Keratinocyte (primary cell): ENCODE measurements at places on chromosomes 3 and 15.
A peak's percentile ranks its signal among the peaks of the same experiment; 100 is the strongest.

- H3K27ac ChIP-seq, result no peak overlapping the region
- H3K4me1 ChIP-seq, result no peaks in the 10 kb centered on the region
- H3K36me3 ChIP-seq, result no peaks in the 10 kb centered on the region
- no peaks in the 10 kb centered on the region for H3K27me3 ChIP-seq
- H3K4me3 ChIP-seq, result no peak overlapping the region
Measured at GRCh38 chr3:63654211-63654610, 1.7 kb downstream of the SNTN start.

DNA sequence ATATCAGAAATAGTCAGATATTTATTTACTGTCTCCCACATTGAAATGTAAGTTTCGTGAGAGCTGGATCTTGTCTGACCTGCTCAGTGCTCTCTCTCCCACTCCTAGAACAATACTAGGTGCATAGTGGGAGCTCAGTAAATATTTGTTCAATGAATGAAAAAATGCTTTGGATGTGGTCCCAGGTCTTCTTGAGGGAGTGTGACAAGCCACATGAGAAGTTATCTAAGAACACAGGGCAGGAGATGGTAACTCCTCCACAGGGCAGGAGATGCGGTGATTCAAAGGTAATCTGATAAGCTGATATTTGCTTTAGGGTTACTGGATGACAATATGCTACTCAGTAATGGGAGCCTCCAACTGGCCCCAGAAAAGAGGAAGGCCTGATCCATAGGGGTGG, 25.8 kb upstream of the PLA2G4E start:
- no peaks in the 10 kb centered on the region for H3K27me3 ChIP-seq
- no peak overlapping the region for H3K4me3 ChIP-seq
- no peak overlapping the region for H3K27ac ChIP-seq

DNA sequence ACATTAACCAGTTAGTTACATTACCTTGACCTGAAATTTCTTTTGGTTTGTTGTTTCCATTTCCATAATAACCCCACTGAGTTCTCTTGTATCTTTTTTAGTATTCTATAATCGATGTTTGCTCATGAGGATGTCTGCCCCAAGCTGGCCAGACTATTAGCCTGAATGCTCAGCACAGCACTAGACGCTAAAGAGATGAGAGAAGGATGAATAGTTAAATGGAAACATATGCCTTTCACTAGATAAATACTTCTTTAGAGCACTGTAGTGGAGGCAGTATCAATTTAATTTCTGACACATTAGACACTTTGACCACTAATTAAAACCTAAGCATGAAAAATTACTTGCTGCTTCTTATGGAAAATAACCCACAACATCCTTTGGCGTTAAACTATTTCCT, 654.9 kb upstream of the KCNMB2 start:
- no peaks in the 10 kb centered on the region for H3K27me3 ChIP-seq
- no peaks in the 10 kb centered on the region for H3K4me1 ChIP-seq
- no peak overlapping the region for H3K4me3 ChIP-seq
- H3K36me3 ChIP-seq, result no peaks in the 10 kb centered on the region
- no peak for DNase-seq

DNA sequence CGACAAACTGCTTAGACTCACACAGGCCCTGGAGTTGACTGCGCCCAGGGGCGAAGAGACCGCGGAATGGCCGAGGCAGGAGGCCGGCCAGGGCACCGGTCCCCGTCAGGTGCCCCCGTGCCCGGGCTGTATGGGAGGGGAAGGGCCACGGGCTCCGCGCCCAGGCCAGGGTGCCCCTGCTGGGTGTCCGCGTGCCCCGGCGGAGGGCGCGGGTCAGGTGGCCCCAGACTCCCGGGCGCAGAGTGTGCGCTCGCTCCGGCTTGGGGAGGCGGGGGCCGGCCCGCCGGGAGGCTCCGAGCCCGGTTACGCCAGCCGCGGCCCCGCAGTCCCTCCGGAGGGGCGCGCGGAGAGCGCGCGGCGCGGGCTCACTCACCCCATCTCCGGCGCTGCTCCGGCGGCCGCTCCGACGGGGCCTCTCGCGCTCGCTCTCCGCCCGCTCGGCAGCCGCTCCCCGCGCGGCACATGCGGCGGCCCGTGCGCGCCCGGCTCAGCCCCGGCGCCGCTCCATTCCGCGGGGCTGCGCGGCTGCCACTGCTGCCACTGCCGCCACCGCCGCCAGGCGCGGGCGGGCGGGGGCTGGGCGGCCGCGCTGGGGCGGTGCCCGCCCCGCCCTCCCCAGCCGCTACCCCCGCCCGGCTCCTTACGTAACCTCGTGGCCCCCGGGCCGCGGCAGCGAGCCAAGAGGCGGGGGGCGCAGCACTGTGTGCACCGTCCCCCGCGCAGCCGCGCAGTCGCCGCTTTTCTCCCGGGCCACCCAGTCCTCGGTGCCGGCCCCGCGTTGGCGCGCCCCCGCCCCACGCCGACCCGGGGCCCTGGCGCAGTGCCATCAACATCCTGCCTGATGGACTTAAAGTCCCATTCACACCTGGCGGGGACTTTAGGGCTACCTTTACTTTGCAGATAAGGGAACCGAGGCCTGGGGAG, at the start of gene HOMER2:
Gene HOMER2, minus strand, starts transcription at position 563 of the 924 bp plus-strand sequence. Its CDS starts 185 bp downstream, at position 378.
- peak within 1 kb of the TSS; percentile 67 for H3K4me3 ChIP-seq
- H3K27ac ChIP-seq, result no peak within 1 kb of the TSS
- H3K4me1 ChIP-seq, result peaks cover 4% of the 10 kb centered on the region
- H3K27me3 ChIP-seq, result peaks cover 9% of the 10 kb centered on the region
- no peaks in the 10 kb centered on the region for H3K36me3 ChIP-seq

DNA sequence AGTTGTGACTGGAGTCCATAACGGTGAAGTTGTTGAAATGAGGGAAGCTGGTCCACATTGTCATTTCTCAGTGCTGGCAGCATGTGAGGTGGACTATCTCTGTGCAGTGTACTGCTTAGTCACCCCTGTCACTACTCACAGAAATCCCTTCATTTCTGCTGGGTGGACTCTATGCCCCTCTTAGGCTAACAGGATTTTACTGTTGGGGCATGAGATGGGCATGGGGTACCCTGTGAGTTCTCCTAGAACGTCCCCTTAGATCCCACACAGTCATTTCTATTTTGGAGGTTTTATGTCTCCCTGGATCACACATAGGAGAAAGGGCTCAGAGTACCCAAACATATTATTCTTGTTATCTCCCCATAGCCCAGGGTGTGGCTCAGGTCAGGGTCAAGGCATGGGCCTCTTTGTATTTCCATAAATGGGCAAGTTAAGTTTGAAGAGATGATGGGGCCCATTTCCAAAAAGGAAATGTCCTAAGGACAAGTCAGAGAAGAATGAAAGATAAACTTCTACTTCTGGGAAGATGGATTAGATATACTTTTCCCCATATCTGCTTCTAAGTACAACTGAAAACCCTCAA, 15.2 kb downstream of the P2RY1 start:
- H3K27me3 ChIP-seq, result no peaks in the 10 kb centered on the region
- no peak overlapping the region for H3K27ac ChIP-seq
- H3K4me3 ChIP-seq, result no peak overlapping the region
- no peak for DNase-seq
- no peaks in the 10 kb centered on the region for H3K36me3 ChIP-seq

DNA sequence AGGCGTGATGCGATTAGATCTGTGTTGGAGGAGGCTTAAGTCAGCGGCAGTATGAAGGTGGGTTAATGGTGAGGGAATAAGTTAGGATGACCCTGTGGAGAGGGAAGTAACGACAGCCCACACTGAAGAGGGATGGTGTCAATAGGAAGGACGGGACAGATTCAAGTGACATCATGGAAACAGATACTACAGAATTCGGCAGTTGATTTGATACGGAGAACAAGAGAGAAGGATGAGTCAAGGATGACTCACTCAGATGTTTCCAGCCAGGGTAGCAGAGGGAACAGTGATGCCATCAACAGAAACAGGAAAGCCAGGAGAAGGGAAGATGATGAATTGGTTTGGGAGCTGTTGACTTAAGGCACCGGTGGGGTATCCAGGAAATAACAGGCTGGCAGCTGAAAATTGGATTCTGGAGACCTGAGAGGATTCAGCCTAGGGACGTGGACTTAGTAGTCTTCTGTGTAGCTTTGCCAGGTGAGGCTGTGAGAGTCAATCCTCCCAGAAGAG, 38.0 kb downstream of the SHC4 start:
- no peaks in the 10 kb centered on the region for H3K36me3 ChIP-seq
- H3K4me1 ChIP-seq, result peaks cover 4% of the 10 kb centered on the region
- no peak overlapping the region for H3K4me3 ChIP-seq
- H3K27ac ChIP-seq, result no peak overlapping the region

- peaks cover 4% of the 10 kb centered on the region for H3K4me1 ChIP-seq
- no peak overlapping the region for H3K4me3 ChIP-seq
- H3K27me3 ChIP-seq, result peaks cover 5% of the 10 kb centered on the region
- no peak overlapping the region for H3K27ac ChIP-seq
- H3K36me3 ChIP-seq, result no peaks in the 10 kb centered on the region
Measured at GRCh38 chr3:37628711-37629301, 232.9 kb upstream of the CTDSPL start.

- H3K4me3 ChIP-seq, result no peak overlapping the region
- H3K36me3 ChIP-seq, result no peaks in the 10 kb centered on the region
- no peaks in the 10 kb centered on the region for H3K27me3 ChIP-seq
- no peak for DNase-seq
- H3K27ac ChIP-seq, result peak overlapping the region; percentile 84
- peaks cover 32% of the 10 kb centered on the region for H3K4me1 ChIP-seq
Measured at GRCh38 chr3:190027116-190027515, 93.6 kb downstream of the P3H2 start.

DNA sequence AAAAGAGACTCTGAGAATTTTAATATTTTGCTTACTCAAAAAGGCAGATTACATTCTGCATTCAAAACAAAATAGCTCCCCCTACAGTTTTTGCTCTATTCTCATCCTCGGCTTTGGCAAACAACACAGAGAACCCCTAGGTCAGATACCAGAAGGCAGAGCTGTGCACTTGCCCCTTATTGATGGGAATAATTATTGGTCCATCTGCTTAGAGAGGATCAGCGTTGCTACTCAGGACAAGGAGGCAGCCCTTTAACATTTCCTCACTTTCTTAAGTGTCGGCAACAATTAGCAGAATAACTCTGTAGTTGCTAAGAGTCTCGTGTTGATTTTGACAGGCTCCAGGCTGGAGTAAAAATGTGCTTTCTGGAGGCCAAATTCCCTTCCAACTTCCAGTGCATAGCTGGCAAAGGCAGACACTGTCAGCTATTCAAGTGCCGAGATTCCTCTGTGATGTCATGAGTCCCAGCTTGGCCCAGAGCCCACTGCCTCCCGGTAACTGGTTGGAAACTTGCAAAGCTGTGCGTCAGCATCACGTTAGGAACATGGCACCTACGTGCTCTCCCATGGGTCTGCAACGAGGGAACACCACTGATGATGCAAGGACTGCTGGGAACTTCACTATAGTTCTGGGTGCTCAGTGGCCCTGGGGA, 482.7 kb upstream of the ADAMTS9 start:
- no peaks in the 10 kb centered on the region for H3K36me3 ChIP-seq
- no peak overlapping the region for H3K4me3 ChIP-seq
- H3K27me3 ChIP-seq, result no peaks in the 10 kb centered on the region
- peak; percentile 63 for DNase-seq
- no peak overlapping the region for H3K27ac ChIP-seq
- peaks cover 3% of the 10 kb centered on the region for H3K4me1 ChIP-seq

- no peak overlapping the region for H3K27ac ChIP-seq
- no peak overlapping the region for H3K4me3 ChIP-seq
- no peaks in the 10 kb centered on the region for H3K36me3 ChIP-seq
- peaks cover 11% of the 10 kb centered on the region for H3K4me1 ChIP-seq
- H3K27me3 ChIP-seq, result no peaks in the 10 kb centered on the region
- DNase-seq, result no peak
Measured at GRCh38 chr15:55277116-55277564, 12.5 kb downstream of the RAB27A start.

- H3K36me3 ChIP-seq, result no peaks in the 10 kb centered on the region
- no peak overlapping the region for H3K4me3 ChIP-seq
- no peaks in the 10 kb centered on the region for H3K4me1 ChIP-seq
- H3K27me3 ChIP-seq, result peaks cover 8% of the 10 kb centered on the region
- no peak overlapping the region for H3K27ac ChIP-seq
Measured at GRCh38 chr3:196989721-196990262, 21.2 kb upstream of the PIGZ start.

DNA sequence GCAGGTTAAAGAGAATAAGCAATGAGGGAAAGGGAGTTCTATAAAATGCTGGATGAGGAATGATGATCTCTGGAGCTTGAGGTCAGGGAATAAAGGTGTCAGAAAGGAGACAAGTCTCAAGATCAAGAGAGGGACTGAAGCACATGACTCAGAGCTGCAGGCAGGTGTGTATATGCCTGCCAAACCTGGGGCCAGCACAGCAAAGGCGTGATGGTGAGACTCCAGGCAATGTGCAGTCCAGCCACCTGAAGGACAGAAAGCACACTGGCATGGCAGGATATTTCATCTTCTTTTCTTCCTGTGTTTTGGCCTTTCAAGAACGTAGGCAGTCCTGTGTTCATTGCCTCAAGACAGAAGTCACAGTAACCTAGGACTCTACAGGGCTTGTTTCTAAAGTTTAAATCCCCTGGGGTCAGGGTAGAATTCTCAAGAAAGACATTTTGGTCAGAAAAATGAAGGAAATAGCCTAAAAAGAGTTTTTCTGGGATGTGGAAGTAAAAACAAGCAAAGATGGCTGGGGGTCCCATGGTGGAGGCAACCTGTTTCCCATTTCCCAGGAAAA, 55.5 kb upstream of the TOPAZ1 start:
- H3K27me3 ChIP-seq, result peaks cover 22% of the 10 kb centered on the region
- H3K36me3 ChIP-seq, result no peaks in the 10 kb centered on the region
- no peak overlapping the region for H3K4me3 ChIP-seq
- H3K27ac ChIP-seq, result no peak overlapping the region
- DNase-seq, result no peak
- H3K4me1 ChIP-seq, result no peaks in the 10 kb centered on the region

- H3K4me1 ChIP-seq, result peaks cover 12% of the 10 kb centered on the region
- H3K27me3 ChIP-seq, result no peaks in the 10 kb centered on the region
- no peak overlapping the region for H3K4me3 ChIP-seq
Measured at GRCh38 chr15:57144448-57144847, 226.0 kb downstream of the TCF12 start.

DNA sequence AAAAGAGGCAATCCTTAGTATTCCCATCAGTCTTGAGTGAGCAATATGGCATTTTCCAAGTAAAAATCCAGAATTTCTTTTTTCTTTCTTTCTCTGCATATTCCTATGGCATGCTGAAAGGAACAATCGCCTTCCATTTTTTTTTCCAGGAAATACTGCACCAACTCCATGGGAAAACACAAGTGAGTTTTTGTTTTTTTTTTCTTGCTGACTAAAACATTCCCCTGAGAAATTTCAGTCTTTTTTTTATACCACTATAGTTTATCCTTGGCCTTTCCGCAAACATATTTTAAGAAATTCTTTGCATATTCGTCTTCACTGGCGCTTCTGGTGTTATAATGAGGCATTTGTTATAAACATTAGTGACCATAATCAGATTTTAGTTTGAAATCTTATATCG, 429.6 kb upstream of the MDFIC2 start:
- H3K36me3 ChIP-seq, result no peaks in the 10 kb centered on the region
- DNase-seq, result no peak
- H3K4me3 ChIP-seq, result no peak overlapping the region
- no peaks in the 10 kb centered on the region for H3K27me3 ChIP-seq

GRCh38 chr3:143885780-143886427, 37.6 kb upstream of the SLC9A9 start:
- peaks cover 7% of the 10 kb centered on the region for H3K4me1 ChIP-seq
- no peak overlapping the region for H3K4me3 ChIP-seq
- no peak for DNase-seq
- no peak overlapping the region for H3K27ac ChIP-seq
- no peaks in the 10 kb centered on the region for H3K36me3 ChIP-seq
